ENCODE measurements at places on chromosomes 5 and 9.

DNA sequence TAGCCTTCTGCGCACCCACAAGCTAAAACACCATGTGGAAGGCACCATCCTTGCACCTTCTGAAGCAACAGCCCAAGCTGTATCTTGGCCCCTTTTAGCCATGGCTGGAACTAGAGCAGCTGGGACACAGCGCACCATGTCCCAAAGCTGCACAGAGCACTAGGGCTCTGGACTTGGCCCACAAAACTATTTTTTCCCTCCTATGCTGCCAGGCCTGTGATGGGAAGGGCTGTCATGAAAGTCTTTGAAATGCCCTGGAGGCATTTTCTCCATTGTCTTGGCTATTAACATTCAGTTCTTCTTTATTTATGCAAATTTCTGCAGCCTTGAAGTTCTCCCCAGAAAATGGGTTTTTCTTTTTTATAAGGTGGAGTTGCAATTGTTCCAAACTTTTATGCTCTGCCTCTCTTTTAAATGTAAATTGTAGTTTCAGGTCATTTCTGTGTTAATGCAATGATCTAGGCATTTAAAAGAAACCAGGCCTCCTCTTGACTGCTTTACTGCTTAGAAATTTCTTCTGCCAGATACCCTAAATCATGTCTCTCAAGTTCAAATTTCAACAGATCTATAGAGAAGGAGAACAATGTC is 996.3 kb downstream of the TAF11L14 start:
- no peak for DNase-seq

GRCh38 chr9:92245005-92245797 is 48.3 kb downstream of the IARS1 start:
- no peak for DNase-seq

GRCh38 chr9:127018935-127019334 is 103.5 kb downstream of the ANGPTL2 start:
- no peak for DNase-seq

- DNase-seq, result no peak
These were observed 74.9 kb downstream of the GCNT4 start for GRCh38 chr5:74977471-74977870.

DNA sequence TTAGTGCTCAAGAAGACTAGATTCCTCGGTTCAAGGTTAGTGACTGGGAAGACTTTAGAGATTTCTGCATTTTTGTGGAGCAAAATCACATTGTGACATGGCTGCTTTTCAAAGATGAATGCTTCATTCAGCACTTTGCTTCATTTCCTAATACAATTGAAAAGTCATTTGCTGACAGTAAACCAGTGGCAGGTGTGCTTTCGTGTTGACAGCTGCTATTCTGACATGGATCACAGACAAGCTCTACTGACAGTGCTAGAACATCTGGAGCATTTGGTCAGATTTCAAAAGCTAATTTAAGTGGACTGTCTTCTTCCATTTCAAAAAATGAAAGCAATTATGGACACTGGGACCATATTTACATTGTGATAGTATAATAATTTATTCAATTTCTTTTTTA is 1060.1 kb downstream of the PTPRD start:
- no peak for DNase-seq

DNA sequence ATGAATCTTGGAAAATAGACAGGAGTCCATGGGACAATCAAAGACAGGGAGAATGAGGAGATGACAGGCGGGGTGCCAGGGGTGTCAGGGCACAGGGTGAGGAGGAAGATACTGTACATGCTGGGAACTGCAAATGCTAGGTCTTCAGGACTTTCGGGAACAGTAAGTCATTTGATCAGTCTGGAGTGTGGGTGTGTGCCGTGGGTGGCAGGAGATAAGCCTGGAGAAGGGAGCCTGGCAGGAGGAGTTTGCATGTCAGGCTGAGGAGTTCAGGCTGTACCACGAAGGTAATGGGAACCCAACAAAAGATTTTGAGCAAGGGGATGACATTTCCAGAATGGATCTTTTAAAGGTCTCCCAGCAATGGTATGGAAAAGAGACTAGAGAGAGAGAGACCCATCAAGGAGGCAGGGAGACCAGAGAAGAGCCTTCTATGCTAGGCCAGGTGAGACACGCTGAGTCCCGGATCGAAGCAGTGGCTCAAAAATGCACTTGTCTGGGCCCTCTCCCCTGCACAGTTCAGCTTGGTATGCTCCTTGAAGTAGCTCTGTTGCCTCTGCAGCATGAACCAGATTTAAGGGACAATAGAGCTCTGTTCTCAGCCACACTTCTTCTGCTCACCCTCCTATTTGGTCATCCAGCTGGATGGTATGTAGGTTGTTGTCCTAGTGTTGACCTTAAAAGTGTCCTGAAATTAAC is 77.0 kb upstream of the FER start:
- no peak for DNase-seq

DNA sequence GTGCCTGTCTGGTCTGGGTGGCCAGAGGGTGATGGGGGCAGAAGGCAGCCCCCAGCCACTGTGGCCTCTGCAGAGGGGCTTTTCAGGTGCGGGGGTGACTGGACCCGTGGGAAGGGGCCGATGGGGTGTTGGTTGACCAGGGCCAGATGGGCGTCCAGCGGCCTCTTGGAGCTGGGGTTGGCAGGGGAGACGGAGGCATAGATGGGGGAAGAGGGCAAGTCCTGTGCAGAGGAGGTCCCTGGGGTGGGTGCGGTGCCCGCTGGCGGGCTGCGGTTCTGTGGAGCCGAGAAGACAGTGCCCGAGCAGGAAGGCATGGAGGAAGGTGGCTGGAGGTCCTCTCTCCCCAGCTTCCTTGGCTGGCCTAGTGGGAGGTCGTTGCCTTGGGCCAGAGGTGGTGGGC is 18.7 kb upstream of the AKNA start:
- no peak for DNase-seq

GRCh38 chr9:131367450-131367849 is 26.4 kb upstream of the PRRC2B start:
- no peak for DNase-seq

GRCh38 chr9:7216004-7216841 is 458.4 kb downstream of the KDM4C start:
- DNase-seq, result no peak

DNA sequence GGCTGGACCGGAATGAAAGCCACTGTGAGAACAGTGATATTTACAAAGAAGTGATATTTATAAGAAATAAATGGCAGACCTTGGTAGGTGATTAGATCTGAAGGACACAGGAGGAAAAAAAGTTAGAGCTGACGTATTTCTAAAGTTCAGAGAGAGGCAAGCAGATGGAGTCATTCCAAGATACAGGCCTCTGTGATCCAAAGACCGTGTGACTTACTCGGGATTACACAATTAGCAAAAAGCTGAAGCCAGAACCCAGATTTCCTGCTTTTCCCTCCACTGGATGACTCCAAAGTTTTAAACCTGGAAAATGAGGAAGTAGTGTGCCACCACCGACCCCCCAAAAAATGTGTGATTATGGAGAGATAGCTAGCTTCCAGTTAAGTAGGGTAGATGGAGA is 3.1 kb upstream of the DOCK8 start:
- no peak for DNase-seq

- DNase-seq, result no peak
These were observed 44.0 kb upstream of the LIFR start for GRCh38 chr5:38600329-38601045.

GRCh38 chr9:85723215-85723614 is 18.5 kb downstream of the AGTPBP1 start:
- no peak for DNase-seq

GRCh38 chr9:93080406-93080805 is 15.6 kb upstream of the CARD19 start:
- DNase-seq, result no peak

DNA sequence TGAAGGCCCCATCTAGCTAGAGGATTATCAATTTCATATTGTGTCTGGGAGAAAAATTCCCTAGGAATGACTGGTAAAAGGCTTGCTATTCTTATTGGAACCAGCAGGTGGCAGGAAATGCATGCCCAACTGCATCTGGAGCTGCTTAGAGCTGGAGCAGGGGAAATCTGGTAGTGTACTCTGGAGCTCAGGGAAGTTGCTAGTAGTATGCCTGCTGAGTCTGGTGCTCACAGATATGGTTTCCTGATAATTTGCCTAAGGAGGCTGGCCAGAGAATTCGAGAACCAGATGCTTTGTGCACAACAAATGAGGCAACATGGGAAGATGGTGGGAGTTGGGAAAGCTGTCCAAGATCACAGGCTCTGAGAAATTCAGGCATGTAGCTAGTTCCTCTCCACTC is 53.7 kb downstream of the G3BP1 start:
- peak; percentile 59 for DNase-seq

All from renal cortex interstitium (tissue), 15 donors.